ENCODE measurements at places on chromosomes 7 and 10. TPM values are rescaled to one million over a fixed set of nuclear protein-coding genes. Genes with fewer than 3 reads are reported as not detected.

GRCh38 chr7:102125127-102125596, 161.5 kb upstream of the SH2B2 start:
- DNase-seq, result peak; percentile 41

DNA sequence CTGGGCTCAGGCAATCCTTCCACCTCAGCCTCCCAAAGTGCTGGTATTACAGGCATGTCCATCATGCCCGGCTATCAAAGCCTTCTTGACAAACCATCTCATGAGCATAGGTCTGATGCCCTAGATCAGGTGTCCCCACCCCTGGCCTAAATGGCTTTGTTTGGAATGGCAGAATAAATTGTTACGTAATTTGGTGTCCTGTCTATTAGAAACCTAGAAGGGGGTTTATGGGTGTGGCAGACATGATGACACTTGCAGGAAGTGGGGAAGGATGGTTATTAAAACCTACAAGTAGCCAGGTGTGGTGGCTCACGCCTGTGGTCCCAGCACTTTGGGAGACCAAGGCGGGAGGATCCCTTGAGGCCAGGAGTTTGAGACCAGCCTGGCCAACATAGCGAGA, 38.6 kb upstream of the MKLN1 start:
- no peak for DNase-seq

GRCh38 chr7:131090886-131091692, 236.6 kb upstream of the MKLN1 start:
- no peak for DNase-seq

TRIM56 gene
- polyA plus RNA-seq, result 23.8 TPM
